ENCODE measurements at places on chromosomes 7 and 10.

GRCh38 chr7:33155811-33156210 is 26.4 kb downstream of the BBS9 start:
- peak; percentile 55 for DNase-seq

DNA sequence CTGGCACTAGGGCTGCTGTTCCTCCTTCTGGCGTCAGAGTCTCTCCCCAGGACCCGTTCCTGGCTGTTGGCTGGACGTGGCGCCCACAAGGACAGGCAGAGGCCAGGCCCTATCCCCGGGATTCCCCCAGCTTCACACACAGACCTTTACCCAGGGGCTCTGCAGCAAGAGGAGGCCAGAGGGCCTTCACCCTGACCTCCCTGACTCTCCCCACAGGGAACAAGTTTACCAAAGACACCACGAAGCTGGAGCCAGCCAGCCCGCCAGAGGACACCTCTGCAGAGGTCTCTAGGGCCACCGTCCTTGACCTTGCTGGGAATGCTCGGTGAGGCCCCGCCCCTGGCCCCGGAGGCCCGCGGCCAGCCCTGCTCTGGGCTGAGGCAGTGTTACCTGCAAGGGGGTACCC is 82.2 kb downstream of the GTF2IRD1 start:
- DNase-seq, result no peak

- DNase-seq, result peak; percentile 56
Observed at GRCh38 chr7:134548877-134549276, at the start of gene AKR1B15. Gene AKR1B15 (plus strand): TSS chr7:134549110. CDS start chr7:134564620, 15,510 bp downstream.

DNA sequence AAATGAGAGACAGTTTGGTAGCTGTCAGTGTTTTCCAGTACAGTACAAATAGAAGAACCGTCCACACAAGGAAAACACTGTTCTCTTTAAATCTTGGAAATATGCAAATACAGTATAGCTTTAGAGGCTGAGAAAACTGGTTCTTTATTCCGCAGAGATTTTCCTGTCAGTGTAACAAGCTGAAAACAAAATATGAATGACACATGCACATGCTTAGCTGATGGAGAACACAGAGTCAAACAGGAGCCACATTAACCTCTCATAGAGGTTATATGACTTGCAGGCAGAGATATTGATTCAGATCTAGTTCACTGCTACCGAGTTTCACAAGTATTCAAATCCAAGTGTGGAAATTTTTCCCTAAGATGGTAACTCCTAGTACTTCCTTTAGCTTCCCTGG is 135.2 kb upstream of the C1QL3 start:
- no peak for DNase-seq

DNA sequence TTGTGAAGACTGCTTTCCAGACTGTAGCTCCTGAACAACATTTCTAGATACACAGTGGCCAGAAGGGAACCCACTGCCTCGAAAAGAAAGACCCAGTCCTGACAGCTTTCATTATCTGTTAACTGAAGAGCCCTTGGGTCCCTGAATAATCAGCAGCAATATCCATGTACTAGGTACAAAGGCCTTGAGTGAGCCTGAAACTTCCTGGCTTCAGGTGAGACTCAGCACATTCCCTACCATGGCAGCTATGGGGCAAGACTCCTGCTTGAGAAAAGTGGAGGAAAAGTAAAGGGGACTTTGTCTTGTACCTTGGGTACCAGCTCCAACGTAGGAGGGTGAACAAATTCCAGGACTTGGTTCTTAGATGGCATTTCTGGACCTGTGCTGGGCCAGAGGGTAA is 92.8 kb downstream of the SIRT1 start:
- DNase-seq, result no peak
